NCI-H446 treated with DMSO at 0.1 percent for 48 hours (cell line): ENCODE measurements at places on chromosomes 5 and 9.

- no peak for DNase-seq
These were observed 96.0 kb upstream of the ITGA2 start for GRCh38 chr5:52893105-52893504.

- no peak for DNase-seq
These were observed 79.4 kb downstream of the NLN start for GRCh38 chr5:65801352-65801783.

GRCh38 chr5:181114844-181115778 lies 15.9 kb downstream of the OR2V1 start:
- no peak for DNase-seq

GRCh38 chr9:105331160-105331559 lies 86.7 kb downstream of the SLC44A1 start:
- DNase-seq = no peak

GRCh38 chr5:83555263-83555662 lies 83.7 kb downstream of the VCAN start:
- no peak for DNase-seq

GRCh38 chr5:72436796-72437471 lies 70.3 kb downstream of the ZNF366 start:
- no peak for DNase-seq

- DNase-seq = no peak
These were observed 32.0 kb upstream of the ADAM19 start for GRCh38 chr5:157607371-157608161.

DNA sequence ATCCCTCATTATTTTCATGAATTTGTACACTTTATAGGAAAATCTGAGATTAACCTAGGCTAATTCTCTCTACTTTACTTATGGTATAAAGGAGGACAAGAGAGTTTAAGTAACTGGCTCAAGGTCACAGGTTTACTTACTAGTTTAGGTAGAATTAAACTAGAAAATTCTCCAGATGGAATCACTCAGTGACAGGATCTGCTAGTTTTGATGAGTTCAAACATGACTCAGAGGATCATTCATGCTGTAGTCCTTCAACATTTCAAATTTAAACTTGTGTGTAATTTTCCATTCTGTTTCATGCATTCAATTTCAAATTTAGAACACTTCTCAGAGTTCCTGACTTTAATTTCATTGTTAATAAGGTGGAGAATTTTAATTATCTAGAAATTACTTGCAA lies 485.7 kb upstream of the TUSC1 start:
- no peak for DNase-seq

DNA sequence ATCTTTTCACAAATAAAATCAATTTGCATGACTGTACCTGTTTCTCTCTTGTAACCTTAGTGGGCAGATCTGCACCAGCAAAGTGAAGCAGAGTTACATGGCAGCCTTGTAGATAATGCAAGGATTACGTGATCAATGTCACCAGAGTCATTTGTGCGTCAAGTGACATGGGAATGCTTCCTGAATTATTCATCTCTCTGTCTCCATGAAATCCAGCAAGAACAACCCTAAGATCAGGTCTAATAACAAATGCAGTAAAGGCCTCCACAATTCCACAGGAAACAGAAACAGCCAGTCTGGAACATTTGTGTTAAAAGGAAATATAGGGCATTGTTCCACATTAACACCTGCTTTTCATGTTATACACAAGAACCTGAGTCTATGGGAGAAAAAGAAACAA lies 7.8 kb downstream of the GZMA start:
- DNase-seq = no peak

DNA sequence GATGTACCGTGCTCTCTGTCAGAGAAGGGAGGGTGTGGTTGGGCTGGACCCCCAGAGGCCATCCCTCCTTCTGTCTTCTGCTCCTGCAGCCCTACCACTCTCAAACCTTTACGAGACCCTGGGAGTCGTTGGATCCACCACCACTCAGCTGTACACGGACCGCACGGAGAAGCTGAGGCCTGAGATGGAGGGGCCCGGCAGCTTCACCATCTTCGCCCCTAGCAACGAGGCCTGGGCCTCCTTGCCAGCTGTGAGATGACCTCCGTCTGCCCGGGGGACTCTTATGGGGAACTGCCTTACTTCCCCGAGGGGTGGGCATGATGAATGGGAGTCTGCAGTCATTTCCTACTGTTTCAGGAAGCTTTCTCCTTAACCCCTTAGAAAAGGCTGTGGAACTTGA lies 17.5 kb downstream of the TGFBI start:
- DNase-seq = no peak

GRCh38 chr5:31935496-31936369 lies 238.4 kb downstream of the GOLPH3 start:
- DNase-seq = no peak

DNA sequence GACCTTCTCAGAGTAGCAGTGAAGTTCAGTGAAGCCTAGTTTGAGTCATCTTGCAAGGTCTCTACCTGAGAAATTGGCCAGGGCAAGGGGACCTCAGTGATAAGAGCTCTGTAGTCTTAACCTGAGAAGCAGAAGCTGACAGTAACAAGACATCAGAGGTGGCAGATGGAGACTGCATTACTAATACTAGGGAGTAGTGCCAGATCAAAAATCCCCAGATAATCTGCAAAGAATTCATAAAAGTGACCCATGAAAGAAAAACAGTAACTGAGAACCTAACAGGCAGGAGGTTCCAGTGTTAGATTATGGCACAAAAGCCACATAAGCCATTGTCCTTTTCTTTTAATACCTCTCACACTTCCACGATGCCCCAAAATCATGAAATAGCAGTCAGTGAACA lies 175.5 kb downstream of the MUSK start:
- DNase-seq = no peak

- no peak for DNase-seq
These were observed 3.2 kb downstream of the C1QTNF2 start for GRCh38 chr5:160367261-160367660.

GRCh38 chr5:151881621-151882225 lies 42.9 kb downstream of the GLRA1 start:
- DNase-seq = no peak

DNA sequence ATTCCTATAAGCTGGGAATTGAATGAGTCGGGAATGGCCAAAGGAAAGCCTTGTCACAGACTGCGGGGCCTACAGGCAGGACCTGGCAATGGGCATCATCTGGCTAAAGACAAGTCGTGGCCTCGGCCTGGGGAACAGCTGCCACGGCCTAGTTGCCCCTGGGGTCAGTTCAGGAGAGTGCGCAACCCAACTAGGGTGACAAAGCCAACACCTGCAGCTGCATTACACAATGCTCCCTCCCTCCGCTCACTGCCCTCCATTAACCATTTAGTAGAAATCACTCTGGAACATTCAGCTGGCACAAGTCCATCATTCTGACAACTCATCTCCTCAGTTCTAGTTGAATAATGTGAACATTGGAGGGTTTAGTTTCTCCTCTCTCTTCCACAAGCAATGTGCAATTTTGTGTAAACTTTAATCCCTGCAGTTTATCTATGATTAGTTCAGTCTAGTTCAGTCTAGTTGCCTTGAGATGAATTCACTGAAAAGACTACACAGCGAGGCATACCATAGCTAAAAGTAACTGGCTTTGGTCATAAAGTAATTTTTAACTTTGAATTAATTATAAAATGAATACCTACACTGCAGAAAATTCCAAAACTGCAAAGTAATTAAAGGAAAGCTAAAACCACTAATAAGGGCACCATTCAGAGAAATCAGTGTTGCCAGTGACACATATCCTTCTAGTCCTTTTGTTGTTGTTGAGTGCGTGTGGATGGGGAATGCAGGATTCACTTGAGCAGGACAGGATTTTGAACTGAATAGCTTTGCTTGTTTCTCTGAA lies 5.1 kb downstream of the GLDC start:
- no peak for DNase-seq

GRCh38 chr5:168851902-168852321 lies 272.7 kb upstream of the PANK3 start:
- no peak for DNase-seq

GRCh38 chr5:13866792-13867191 lies 77.7 kb downstream of the DNAH5 start:
- no peak for DNase-seq

DNA sequence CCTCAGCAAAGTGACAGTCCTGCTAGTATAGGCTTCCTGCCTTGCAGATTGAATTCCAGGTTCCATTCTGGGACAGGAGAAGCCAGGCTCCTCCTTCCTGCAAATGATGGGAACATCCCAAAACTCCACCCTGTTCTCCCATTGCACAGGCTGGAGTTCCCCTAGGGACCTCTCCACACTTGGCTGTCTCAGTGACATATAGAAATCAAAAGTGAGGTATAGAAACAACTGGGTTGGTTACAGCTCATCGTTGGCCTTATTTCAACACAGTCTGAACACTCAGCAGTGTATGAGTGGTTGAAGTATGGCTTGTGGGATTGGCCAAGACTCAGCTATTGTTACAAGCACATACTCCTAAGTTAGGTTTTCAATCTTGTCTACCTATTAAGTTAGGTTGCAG lies 157.8 kb upstream of the FTMT start:
- no peak for DNase-seq

DNA sequence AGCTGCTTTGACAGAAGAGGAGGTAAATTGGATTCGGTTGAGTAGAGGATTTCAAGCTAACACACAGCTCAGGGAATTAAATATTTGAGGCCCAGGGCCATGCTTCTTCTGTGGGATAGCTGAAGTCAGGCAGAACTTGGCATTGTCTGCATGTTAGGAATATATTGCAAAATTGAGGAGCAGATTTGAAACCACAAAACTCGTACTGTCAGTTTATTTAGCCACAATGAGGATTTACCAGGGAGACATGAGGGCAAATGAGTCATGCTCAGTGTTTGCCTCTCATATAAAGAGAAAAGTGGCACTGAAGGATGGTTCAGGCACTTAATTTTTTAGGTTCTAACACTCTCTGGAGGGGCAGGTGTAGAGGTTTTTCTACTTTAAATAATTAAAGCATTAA lies 83.0 kb upstream of the PRLR start:
- no peak for DNase-seq

DNA sequence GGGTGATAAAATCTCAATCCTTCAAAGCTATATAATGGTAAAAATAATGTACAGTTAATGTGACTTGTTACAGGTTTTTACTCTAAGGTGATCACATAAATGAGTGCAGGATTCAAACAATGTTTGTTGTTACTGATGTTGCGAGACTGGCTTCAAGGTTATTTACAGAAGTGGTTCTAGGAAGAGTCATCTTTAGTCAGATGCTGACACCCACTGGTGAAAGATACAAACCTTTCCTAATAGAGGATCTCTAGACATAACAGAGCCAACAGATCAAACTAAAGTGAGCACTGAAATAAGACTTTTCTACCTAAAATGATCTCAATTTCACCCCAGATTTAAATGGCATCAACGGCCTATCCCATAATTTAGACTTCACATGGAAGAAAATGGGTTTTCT lies 20.2 kb downstream of the ARSB start:
- DNase-seq = peak; percentile 39

DNA sequence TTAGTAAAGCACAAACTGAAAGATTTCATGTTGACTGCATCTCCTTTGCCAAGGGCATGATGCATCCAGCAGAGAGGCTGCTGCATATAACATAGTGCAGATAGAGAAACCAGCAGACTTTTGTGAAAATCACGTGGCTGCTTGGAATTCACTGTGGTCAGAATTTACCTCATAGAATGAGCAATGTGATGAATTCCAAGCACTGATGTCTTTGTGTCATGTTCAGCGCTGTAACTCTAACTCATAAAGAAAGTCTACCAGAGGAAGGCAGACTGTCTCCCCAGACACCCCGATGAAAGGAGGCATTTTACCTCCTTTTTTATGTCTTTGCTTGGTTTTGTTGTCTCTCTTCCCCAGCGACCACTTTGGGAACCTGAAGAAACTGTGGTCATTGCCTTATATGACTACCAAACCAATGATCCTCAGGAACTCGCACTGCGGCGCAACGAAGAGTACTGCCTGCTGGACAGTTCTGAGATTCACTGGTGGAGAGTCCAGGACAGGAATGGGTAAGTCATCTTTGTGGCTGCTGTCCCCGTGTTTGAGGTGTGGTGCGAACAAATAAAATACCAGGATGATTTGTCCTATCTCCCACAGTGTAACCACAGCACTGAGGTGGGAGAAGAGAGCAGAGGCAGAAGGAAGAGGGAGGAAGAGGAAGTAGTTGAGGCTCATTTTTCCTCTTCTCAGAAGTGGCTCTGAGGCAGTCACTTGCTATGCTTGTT lies 42.0 kb downstream of the ITK start:
- no peak for DNase-seq

- DNase-seq = no peak
These were observed 17.0 kb downstream of the NIPSNAP3B start for GRCh38 chr9:104780796-104781395.

GRCh38 chr5:157571357-157571827 lies 4.2 kb downstream of the ADAM19 start:
- DNase-seq = no peak

- no peak for DNase-seq
These were observed 61.8 kb downstream of the SPATA31C2 start for GRCh38 chr9:88076286-88077070.

GRCh38 chr5:150299571-150300327 lies 3.0 kb downstream of the ARSI start:
- DNase-seq = no peak

DNA sequence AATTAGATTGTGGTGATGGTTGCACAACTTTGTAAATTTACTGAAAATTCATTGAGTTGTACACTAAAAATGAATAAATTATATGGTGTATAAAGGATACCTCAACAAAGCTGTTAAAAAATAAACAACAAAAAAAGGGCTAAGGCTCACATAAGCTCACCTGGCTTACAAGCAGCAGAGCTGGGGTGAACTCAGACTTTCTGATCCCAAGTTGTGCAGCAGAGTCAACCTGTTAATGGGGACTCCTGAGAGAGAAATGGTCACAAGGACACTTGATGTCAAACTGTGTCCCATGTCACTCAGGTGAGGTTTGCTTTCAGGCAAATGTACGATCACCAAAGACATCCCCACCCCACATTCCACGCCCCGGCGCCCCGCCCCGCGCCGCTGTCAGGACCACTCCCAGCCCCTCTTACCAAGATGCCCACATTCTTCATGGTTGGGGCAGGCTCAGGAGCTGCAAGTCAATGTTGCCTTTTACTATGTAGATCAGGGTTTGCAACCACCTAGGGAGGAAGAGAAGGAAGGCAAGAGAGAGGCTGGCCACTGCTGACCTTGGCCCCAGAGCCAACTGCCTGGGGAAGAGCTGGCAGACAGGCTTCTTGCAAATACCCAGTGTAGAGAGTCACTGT lies 22.4 kb upstream of the SLC36A1 start:
- DNase-seq = no peak

DNA sequence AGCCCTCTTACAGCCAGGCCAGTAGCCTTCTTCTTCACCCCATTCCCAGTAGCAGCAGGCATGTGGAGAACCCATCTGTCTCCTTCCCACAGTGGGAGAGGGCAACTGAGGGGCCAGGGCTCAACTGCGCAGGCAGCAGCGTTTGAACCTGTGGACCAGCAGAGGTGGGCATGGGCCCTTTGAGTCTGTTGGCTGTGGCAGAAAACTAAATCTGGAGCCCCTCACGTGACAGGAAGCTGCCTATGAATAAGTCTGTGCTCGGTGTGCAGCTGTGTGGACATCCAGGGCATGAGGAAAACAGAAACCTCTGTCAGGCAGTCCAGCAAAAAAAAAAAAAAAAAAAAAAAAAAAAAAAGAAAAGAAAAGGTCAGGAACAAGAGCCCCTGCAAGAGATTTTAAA lies 189.2 kb upstream of the NR3C1 start:
- DNase-seq = no peak
